Endothelial cell of umbilical vein (primary cell): ENCODE measurements at places on chromosomes 12 and 14. TPM values are rescaled to one million over a fixed set of nuclear protein-coding genes. Genes with fewer than 3 reads are reported as not detected.

CLEC9A gene
- total RNA-seq: not detected in 2 replicates

EPS8 gene
- 11.9 and 12.1 TPM in 2 replicates for total RNA-seq

SPX gene
- not detected in 2 replicates for total RNA-seq

TAS2R43 gene
- 0.88 and 1.8 TPM in 2 replicates for total RNA-seq

DNA sequence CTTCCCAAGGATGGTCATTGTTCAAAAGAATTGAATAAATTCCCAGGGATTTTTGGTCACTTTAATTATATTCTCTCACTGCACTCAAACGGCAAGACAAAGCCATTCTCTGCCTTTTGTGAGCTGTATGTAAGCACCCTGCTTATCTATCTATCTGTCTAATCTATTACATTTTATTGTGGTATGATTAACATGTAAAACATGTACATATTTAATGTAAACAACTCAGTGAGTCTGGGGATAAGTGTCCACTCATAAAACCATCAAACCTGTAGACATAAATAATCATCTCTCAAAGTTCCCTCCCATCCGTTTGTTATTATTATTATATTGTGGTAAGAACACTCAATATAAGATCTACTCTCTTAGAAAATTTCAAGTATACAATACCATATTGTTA is 167.1 kb downstream of the CAND1 start:
- no peak for DNase-seq

DNA sequence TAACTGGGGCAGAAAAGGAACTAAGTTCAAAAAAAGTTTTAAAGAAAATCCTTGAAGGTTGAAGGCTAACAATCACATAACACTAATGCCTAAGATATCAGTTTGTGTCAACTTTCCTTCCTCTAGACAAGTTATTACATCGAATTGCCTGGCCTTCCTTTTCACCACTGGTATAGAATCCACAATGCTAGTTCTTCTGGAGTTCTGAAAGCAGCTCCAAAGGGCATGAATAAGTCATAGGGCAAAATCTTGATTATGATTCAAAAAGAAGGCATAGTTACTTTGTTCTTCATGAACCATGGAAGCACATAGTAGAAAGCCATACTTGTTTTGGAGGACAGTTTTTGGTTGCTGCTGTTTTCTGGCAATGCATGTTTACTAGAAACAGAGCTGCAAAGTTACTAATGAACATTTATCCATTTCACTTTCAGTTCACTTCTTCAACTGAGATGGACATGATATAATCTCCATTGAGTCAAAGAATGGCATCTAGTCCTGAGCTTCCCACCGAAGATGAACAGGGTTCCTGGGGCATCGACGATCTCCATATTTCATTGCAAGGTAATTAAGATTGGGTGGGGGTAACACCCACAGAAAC is 56.0 kb downstream of the SYNE2 start:
- peak; percentile 63 for DNase-seq

- DNase-seq: no peak
Observed at GRCh38 chr14:91241863-91242262, 2.6 kb downstream of the GPR68 start.

C12orf60 gene
- 1.1 and 1.3 TPM in 2 replicates for total RNA-seq

GRCh38 chr12:105613887-105614286 is 283.4 kb downstream of the C12orf75 start:
- DNase-seq: no peak
